Neural crest cell (in vitro differentiated cells): ENCODE measurements at places on chromosomes 6 and 20. TPM values are rescaled to one million over a fixed set of nuclear protein-coding genes. Genes with fewer than 3 reads are reported as not detected.
A peak's percentile ranks its signal among the peaks of the same experiment; 100 is the strongest.

Gene TBC1D7
- total RNA-seq: 35.4 TPM in 2 replicates

- no peak overlapping the region for H3K4me3 ChIP-seq
- no peak for DNase-seq
- H3K36me3 ChIP-seq: peaks cover 7% of the 10 kb centered on the region
- no peak overlapping the region for H3K27ac ChIP-seq
- peaks cover 23% of the 10 kb centered on the region for H3K4me1 ChIP-seq
Measured at GRCh38 chr6:19892260-19892659, 55.1 kb downstream of the ID4 start.

DNA sequence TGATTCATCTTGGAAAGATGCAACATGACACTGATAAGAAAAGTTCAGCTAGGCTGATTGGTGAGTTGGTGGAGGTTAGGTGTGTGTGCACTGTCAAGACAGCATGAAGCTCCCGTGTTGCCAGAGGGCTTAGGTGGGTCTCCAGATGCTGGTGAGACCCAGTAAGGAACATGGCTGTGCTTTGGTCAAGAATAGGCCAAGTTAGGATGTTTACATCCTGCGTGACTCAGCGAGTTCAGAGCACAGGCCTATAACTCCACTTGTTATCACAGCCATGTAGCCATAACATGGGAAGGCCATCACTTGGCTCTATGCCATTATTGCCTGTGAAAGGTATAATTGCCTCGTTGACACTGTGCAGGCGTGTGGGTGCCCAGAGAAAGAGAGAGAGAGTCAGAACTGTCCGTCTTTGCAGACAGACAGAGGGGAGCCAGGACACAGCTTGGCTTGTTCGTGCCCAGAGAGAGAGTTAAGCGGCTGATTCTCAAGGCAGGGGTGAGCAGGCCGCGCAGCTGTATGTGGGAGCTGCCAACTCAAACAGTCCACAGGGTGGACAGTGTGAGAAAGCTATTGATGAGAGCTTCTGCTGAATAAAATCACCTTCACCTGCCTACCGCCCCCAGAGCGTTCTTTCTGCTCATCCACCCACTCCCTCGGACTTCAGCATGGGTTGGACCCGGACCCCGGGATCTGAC is 43.5 kb downstream of the OR2B6 start:
- H3K27me3 ChIP-seq: peaks cover 25% of the 10 kb centered on the region
- peak overlapping the region; percentile 38 for H3K27ac ChIP-seq
- peaks cover 10% of the 10 kb centered on the region for H3K4me1 ChIP-seq
- H3K4me3 ChIP-seq: no peak overlapping the region

Gene PI3
- not detected in 2 replicates for total RNA-seq

Gene GSTA2
- total RNA-seq: not detected in 2 replicates

Gene LPA
- total RNA-seq: 0.43 and 0.65 TPM in 2 replicates

DNA sequence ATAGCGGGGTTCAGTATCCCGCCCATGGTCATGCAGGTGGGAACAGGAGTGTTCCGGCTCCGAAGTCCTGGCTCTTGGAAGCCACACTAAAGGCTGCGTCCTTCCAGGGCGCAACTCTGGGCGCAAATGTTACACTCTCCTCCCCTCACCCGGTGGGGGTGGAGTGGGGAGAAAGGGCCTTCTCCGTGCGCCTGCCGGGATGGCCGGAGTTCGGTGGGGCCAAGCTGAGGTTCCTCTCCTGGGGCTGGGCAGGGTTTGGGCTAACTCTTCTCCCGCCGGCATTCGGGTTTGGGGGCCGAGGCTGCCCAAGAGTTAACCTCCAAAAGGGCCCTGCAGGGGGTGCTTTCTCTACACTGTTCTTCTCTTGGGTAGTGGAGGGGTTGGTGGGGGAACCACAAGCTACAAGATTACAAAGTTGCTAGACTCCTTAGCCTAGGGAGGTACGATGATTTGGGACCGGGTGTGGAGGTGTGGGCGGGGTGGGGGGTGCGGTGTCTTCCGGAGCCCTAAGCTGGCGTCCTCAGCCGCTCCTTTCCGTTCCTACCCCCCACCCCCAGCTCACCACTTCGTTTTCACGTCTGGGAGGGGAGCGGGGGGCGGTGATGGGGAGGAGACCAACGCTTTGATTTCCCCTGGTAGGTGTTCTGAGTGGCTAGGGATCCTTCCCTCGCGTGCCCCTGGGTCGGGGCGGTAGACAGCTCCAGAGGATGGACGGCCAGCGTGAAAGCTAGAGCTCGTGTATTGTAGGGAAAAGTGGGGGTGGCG is 12.3 kb downstream of the NRN1 start:
- no peak overlapping the region for H3K27ac ChIP-seq
- DNase-seq: no peak
- H3K36me3 ChIP-seq: peaks cover 10% of the 10 kb centered on the region
- peaks cover 96% of the 10 kb centered on the region for H3K27me3 ChIP-seq

GRCh38 chr6:30611150-30611855 is 5.7 kb downstream of the PPP1R10 start:
- H3K27me3 ChIP-seq: peaks cover 24% of the 10 kb centered on the region
- DNase-seq: no peak
- H3K36me3 ChIP-seq: peaks cover 43% of the 10 kb centered on the region
- H3K27ac ChIP-seq: no peak overlapping the region
- peak overlapping the region; percentile 32 for H3K4me3 ChIP-seq

GRCh38 chr20:63855363-63856097 is 5.8 kb upstream of the ABHD16B start:
- no peaks in the 10 kb centered on the region for H3K36me3 ChIP-seq
- H3K4me1 ChIP-seq: peaks cover 39% of the 10 kb centered on the region
- no peak overlapping the region for H3K27ac ChIP-seq
- no peak overlapping the region for H3K4me3 ChIP-seq

- no peak for DNase-seq
- peaks cover 6% of the 10 kb centered on the region for H3K4me1 ChIP-seq
Measured at GRCh38 chr6:137277971-137278637, 58.9 kb upstream of the IFNGR1 start.

Gene SRF
- 37.5 and 37.8 TPM in 2 replicates for total RNA-seq

DNA sequence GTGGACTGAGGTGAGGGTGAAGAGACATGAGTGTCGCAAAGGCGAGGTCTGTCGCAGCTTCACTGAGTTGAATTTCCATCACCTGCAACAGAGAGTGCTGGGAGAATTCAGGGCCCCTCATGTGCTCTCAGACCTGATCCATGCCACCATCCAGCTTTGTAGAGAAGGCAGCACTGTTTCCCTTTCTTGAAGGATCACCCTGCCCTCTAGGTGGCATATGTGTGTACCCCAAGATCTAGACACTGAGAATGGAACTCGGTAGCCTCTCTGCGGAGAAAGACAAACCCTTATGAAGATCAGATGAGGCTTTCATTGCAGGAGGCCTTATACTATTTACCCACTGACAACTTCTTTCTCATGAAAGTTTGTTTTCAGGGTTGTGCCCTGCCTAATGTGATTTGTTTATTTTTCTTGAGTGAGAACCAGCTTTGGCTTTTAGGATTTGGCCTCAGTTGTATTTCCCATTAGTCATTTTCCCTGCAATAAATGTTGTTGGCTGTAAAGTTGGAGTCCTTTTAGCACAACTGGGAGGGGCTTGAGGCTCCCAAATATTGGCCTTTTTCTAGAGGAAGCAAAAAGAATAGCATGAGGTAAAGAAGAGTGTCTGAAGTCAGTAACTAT is 811.3 kb downstream of the DHX35 start:
- no peaks in the 10 kb centered on the region for H3K4me1 ChIP-seq
- no peaks in the 10 kb centered on the region for H3K27me3 ChIP-seq
- no peak overlapping the region for H3K27ac ChIP-seq
- H3K36me3 ChIP-seq: peaks cover 3% of the 10 kb centered on the region

DNA sequence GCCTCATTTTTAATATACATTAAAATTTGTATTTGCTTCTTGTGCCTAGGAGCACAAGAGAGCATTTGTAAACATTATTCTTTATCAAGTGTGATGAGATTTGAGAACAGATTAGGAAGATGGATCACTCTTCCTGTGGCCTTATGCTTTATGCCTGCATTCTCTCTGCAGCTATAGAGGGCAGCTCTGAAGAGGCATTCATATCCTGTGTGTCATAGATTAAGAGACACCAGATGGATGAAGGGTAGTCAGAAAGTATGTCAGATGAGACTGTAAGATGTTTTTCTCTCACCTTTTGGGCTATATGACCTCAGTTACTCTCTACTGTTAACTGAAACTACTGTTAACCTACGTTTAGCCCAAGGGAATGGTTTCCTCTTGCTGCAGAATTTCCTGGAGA is 61.4 kb downstream of the DNAH8 start:
- no peak overlapping the region for H3K27ac ChIP-seq
- no peak for DNase-seq
- no peaks in the 10 kb centered on the region for H3K4me1 ChIP-seq
- H3K4me3 ChIP-seq: no peak overlapping the region

Gene GPX5
- not detected in 2 replicates for total RNA-seq
